Activated B cell treated with CpG ODN at 0.5 μM for 24 hours (primary cell): ENCODE measurements at places on chromosomes 2 and 18. TPM values are rescaled to one million over a fixed set of nuclear protein-coding genes. Genes with fewer than 3 reads are reported as not detected.

- H3K27ac ChIP-seq = no peak overlapping the region
- DNase-seq = no peak
- no peaks in the 10 kb centered on the region for H3K27me3 ChIP-seq
- H3K4me3 ChIP-seq = no peak overlapping the region
- no peaks in the 10 kb centered on the region for H3K4me1 ChIP-seq
- no peaks in the 10 kb centered on the region for H3K36me3 ChIP-seq
Measured at GRCh38 chr2:233303252-233303651, 4.4 kb upstream of the SAG start.

DNA sequence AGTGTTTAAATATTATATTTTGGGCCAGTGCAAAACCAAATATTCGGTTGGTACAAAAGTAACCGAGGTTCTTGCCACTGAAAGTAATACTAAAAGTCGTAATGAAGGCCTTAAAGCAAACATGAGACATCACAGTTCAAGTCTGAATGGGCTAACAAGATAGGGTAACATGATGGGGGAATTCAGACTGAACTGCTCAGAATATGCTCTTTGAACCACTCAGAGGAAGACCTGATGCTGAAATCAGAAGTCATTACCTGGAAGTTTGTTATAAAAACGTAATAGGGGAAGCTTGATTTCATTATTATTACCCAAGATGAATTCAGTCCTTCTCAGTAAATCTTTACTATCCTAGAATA, 26.6 kb downstream of the CDKL4 start:
- H3K27me3 ChIP-seq = no peaks in the 10 kb centered on the region
- DNase-seq = no peak
- H3K36me3 ChIP-seq = no peaks in the 10 kb centered on the region
- no peak overlapping the region for H3K4me3 ChIP-seq
- peaks cover 2% of the 10 kb centered on the region for H3K4me1 ChIP-seq
- no peak overlapping the region for H3K27ac ChIP-seq

DNA sequence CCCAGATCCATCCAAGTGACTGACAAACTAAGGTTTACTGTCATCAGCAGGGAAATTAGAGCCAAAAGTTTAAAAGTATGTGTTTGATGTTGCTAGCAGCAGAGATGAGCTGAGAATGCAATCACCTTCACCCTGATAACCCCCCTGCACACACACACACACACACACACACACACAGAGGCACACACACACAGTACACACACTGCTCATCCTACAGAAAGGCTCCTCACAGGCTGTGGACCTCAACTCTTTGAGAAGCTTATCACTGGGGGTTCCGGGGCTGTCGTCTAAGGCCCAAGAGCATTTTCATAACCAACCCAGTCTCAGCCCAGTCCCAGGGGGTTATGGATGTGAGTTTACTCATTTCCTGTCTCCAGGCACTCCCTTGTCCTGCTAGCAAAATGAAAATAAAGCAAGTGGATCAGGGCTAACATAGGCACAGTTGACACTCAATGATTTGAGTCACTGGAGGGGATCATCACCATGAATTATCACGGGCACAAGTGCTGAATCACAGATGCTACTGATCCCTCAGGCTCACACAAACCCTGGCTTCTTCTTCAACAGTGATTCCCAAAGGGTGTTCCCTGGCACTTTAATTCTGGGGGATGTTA, 76.6 kb downstream of the ALK start:
- peaks cover 20% of the 10 kb centered on the region for H3K27me3 ChIP-seq
- DNase-seq = no peak
- H3K27ac ChIP-seq = no peak overlapping the region
- H3K36me3 ChIP-seq = no peaks in the 10 kb centered on the region
- no peak overlapping the region for H3K4me3 ChIP-seq
- H3K4me1 ChIP-seq = peaks cover 1% of the 10 kb centered on the region

The IRS1 gene
- total RNA-seq = 3.2 and 3.6 TPM in 2 replicates

The PROKR1 gene
- total RNA-seq = 0.05 and 0.09 TPM in 2 replicates

DNA sequence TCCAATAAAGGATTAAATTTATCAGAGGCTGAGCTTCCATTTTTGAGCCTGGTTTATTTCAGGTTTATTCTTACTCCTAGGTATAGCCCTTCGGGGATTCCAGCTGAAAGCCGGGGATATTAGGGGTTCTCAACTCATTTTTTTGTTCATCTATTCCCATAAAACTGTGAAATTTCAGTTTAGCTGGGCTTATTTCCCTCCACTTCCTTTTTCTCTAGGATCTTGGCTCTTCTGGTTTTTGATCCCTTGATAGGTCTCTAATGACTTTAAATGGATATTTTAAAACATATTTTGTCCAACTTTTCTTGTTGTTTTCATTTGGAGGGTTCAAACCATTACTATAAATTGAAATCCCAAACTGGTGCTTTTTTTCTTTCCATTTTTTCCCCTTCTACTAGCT, 23.6 kb upstream of the ZNF512 start:
- H3K36me3 ChIP-seq = no peaks in the 10 kb centered on the region
- peaks cover 16% of the 10 kb centered on the region for H3K27me3 ChIP-seq

The KIAA2012 gene
- total RNA-seq = not detected in 2 replicates

The BIRC6 gene
- total RNA-seq = 155 and 180 TPM in 2 replicates

- DNase-seq = no peak
- H3K27me3 ChIP-seq = no peaks in the 10 kb centered on the region
Measured at GRCh38 chr2:64193491-64193890, 49.3 kb upstream of the PELI1 start.

DNA sequence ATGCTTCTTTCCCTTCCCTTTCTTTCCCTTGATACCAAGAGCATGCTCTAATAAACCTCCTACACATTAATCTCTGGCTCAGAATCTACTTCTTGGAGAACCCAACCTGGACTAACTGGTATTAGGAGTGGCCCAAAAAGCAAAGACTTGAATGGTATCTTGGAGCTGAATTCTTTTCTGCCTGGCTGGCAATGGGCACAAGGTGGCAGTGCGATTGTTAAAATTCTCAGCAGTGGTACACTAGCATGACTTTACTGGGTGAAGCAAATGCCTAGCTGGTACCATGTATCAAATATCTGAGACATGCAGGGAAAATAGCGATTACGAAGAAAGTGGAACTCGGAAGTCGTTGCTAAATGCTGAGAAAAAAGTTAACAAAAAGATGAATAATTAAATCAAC, 376.1 kb downstream of the XIRP2 start:
- no peaks in the 10 kb centered on the region for H3K4me1 ChIP-seq
- no peak overlapping the region for H3K4me3 ChIP-seq
- H3K27me3 ChIP-seq = no peaks in the 10 kb centered on the region

DNA sequence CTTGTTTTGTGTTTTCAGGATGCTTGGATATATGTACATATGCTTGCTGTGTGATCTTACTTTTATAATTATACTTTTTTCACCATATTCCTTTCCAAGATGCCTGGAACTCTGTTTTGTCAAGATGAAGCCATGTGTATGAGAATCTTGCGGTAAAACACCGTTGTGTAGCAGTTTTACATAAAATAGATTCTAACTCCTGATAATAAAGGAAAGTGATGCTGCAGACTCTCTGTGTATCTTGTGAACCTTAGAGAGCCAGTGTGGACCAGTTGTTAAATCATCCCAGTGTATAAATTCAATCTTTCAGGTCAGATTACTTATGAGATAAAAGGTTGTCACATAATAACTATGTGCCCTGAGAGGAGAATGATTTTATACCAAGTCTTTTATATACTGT, 12.5 kb upstream of the ITGA4 start:
- no peak overlapping the region for H3K4me3 ChIP-seq
- H3K36me3 ChIP-seq = no peaks in the 10 kb centered on the region
- no peak for DNase-seq
- H3K4me1 ChIP-seq = peaks cover 27% of the 10 kb centered on the region
- no peaks in the 10 kb centered on the region for H3K27me3 ChIP-seq
- no peak overlapping the region for H3K27ac ChIP-seq

DNA sequence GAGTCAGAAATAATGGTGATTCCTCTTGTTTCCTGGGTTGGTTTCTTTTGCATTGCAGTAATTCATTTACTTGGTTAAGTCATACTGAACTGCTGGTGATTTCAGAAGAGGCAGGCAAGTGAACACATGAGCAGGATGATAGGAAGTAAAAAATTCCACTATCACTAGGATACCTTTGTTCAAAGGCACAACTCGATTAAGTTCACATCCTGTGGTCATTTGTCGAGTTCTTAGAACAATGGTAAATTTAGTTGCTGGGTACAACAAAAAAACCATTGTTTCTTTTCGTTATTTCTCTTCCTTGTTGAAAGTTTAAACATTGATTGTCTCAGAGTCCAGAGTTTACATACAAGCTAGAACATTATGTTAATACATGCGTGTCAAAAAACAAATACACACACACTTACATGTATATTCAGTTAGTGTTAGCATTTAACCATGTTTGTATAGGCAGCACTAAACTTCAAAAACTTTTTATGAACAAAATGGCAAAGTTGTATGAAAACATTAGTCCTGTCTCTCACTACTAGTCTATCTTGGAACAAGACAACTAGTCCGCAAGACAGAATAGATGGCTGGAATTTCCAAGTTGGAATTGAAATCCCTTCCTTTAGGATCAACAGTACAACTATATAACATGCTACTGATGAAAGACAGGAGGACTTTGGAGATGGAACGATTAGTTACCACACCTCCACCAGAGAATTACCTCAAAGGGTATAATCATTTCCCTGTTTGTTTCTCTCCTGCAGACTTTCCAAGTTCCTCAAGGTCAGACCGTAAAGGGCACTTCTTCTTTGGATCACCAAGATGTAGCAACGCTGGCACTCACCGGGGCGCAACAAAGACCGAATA, 26.2 kb downstream of the STK39 start:
- H3K4me3 ChIP-seq = no peak overlapping the region
- H3K4me1 ChIP-seq = peaks cover 2% of the 10 kb centered on the region
- H3K27me3 ChIP-seq = no peaks in the 10 kb centered on the region
- H3K36me3 ChIP-seq = peaks cover 2% of the 10 kb centered on the region
- DNase-seq = no peak
